T-helper 17 cell (primary cell): ENCODE measurements at places on chromosomes 5 and 9.

DNA sequence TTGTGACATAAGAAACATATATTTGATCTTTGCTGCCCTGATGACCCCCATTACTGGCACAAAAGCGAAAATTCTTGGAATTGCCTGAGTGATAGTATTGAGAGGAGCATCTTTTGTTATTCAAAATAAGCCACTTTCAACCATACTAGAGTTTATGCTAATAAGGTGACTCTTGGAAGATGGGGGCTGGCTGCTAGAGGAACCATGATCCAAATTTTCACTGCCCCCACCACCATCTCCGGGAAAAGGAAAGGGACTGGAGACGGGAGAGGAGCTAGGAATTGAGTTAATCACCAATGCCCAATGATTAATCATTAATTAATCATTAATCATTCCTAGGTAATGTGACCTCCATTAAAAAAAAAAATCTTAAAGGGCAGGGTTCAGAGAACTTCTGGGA, 25.6 kb downstream of the FBXW11 start:
- no peak for DNase-seq

- no peak for DNase-seq
These were observed 253.8 kb downstream of the KDM4C start for GRCh38 chr9:7011395-7012067.

DNA sequence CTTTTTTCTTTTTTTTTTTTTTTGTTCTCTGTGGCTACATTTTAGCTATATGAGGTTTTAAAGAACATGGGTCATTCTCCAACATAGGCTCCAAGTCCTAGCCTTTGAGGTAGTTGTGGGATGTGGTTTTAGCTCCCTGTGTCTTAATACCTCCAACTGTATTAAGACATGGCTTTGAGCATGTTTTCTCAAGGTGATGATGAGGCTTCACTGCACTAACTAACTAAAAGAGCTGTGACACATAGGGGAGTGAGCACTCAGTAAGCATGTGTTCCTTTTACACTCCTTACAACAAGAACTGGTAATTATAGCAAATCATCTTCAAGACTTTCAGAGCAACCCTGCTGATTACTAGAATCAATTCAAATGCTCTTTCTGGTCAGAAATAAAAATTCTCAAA, 333.6 kb upstream of the CCNH start:
- DNase-seq, result no peak

GRCh38 chr5:15004506-15004905, 132.9 kb upstream of the ANKH start:
- DNase-seq, result no peak

DNA sequence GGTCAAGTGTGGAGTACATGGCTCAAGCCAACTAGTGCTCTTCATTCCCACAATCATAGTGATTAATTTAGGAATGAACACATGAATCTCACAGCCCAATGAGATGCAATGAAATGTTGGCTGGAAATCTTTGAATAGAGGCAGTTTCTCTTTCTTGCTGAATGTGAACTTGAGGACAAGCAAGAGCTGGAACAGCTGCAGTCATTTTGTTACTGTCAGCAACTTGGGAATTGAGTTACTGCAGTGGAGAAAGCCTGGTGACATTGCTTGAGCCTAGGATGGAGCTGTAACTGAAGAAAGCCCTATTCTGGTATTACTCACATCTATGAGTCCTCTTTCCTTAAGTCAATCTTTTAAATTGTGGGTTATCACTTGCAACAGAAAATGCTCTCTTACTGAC, 62.3 kb downstream of the YIPF5 start:
- DNase-seq, result no peak

- DNase-seq, result no peak
These were observed at the start of gene PALM2AKAP2 for GRCh38 chr9:109779711-109780452. Gene PALM2AKAP2 (plus strand): TSS chr9:109780198. CDS start chr9:109780489, 291 bp downstream.

- no peak for DNase-seq
These were observed 1876.0 kb upstream of the C9orf72 start for GRCh38 chr9:29449306-29449705.

GRCh38 chr9:104911032-104911607, 16.8 kb downstream of the ABCA1 start:
- DNase-seq, result no peak
